ENCODE measurements at places on chromosomes 11 and 22.

DNA sequence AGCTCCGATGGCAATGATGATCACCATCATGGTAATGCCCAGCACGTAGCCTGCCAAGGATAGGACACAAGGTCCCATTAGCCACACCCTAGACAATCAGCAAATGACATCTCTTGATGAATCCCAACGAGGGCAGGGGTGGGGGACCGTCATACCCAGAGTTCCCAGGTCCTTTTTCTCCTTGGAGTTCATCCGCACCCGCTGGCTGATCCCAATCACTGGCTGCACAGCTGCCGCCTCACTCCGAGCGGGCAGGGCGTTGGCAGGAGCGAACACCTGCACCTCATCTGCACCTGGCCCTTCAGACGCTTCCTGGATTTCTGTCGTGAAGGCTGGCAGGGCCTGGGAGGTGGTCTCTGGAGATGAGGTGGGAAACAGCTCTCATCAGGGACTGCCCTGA lies 2.9 kb downstream of the PIK3IP1 start:
- DNase-seq = no peak

DNA sequence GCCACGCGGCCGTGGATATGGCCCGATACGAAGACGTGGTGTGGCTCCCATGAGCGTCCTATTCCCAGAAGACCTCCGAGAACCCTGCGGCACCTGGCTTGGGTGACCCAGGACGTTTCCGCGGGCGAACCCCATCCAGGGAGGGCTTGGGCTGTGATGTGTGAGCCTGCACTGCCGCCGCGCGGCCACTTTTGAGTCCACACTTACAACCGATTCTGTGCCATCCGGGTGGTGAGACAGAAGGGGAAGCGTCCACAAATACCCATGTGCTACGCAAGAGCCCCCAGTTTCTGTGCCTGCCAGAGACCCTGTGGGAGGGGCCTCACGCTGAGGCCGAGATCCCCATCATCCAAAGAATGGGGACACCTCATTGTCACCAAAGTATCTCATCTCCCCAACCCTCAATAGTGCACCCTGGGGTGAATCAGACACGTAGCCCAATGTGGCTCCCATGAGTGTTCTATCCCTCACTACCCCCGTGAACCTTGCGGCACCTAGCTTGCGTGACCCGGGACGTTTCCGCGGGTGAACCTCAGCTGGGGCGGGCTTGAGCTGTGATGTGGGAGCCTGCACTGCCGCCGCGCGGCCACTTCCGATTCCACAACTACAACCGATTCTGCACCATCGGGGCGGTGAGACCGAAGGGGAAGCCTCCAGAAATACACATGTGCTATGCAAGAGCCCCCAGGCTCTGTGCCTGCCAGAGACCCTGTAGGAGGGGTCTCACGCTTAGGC lies 4.6 kb upstream of the H19 start:
- DNase-seq = no peak

- DNase-seq = no peak
Measured at GRCh38 chr11:74084796-74085541, 76.1 kb upstream of the UCP3 start.

DNA sequence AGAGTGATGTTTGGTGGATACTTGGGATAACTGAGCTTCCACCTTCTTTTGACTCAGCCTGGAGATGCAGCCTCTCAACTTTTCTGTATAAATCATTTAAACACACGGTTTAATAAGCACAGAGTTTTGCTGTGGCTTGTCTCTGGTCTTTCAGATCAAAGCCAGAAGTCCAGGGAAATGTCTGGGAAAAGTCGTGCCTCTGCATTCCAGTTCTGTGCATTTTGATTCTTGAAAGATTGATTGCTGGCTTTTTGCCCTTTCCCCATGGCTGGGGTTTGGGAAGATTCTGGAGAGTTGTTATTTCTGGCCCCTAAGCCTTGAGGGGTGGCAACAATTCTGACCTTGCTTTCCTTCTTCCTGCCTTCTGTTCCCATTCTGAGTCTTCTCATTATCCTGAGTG lies 154.1 kb downstream of the COMMD9 start:
- no peak for DNase-seq

DNA sequence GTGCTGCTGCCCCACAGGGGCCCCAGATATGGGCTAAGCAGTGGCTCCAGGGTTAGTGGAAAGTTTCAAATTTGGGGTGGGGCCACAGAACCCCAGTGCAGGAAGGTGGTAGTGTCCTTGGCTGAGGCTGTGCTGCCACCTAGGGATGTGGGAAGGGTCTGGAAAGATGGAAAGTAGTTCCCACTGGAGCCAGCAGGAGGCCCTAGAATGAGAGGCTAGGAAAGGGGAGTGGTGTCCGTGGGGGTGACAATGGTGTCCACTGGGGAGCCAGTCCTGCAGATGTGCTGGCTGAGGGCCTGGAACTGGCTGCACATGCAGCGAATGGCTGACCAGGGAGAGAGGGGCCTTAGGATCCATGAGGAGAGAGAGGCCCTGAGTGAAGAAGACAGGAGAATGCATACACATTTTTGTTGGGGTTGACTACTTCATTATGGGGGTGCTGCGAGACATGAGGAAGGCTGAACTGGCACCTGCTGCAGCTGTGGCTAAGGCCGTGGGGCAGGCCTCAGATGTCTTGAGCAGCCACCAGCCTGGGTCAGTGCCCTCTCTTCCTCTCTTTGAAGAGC lies 21.1 kb downstream of the RFPL3 start:
- no peak for DNase-seq

DNA sequence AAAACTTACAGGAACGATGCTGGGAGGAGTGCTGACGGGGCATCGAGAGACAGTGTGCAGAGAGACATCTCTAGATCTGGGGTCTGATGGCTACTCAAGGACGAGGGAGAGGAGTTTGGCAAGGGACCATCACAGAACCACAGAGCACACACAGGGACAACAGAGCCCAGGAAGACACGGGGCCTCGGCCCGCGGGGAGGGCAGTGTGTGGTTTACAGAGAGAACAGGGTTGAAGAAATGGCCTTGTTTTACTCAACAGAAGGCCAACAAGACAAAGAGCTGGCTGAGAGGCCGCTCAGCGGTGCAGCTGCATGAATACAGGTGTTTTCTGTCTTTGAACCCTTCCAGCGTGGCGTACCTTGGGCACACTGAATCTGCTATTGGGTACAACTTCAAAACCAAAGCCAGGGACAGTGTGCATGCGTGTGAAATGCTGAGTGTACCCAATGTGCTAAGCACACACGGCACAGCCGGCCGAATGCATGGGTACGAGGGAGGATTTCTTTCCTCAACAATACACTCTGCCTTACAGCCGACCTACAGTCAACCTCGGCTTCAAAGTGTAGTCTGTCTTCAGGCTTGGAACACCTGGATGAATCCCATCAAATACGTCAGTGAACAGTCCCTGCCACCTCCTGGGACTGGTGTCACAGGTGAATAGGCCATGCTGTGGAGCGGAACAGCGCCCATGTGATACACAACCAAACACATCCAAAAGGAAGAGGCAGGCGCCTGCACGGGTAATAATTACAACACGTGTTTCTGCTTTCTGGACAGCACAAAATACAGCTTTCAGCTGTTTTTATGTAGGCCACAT lies 20.7 kb upstream of the BID start:
- DNase-seq = no peak

GRCh38 chr11:97888641-97889040 lies 1132.1 kb upstream of the CNTN5 start:
- DNase-seq = no peak

Data from stimulated activated CD4-positive, alpha-beta T cell treated with anti-CD3 and anti-CD28 coated beads, Interleukin-1b, Interleukin-23, amount 100 ng/mL, for 24 hours (primary cell).